ENCODE measurements at places on chromosomes 7 and 10. TPM values are rescaled to one million over a fixed set of nuclear protein-coding genes. Genes with fewer than 3 reads are reported as not detected.

NEUROD6 gene
- not detected for total RNA-seq

EN2 gene
- total RNA-seq, result 0.09 TPM

TUBB8 gene
- not detected for total RNA-seq

AGR2 gene
- not detected for total RNA-seq

FRMPD2 gene
- total RNA-seq, result not detected

FAM171A1 gene
- total RNA-seq, result 17.4 TPM

ITPRID1 gene
- total RNA-seq, result not detected

IL2RA gene
- total RNA-seq, result 9.9 TPM

- no peak for DNase-seq
These were observed 1.1 kb downstream of the BAZ1B start for GRCh38 chr7:73520673-73521635.

GRCh38 chr7:103150192-103150591 lies 1.3 kb upstream of the NAPEPLD start:
- DNase-seq, result no peak

DNA sequence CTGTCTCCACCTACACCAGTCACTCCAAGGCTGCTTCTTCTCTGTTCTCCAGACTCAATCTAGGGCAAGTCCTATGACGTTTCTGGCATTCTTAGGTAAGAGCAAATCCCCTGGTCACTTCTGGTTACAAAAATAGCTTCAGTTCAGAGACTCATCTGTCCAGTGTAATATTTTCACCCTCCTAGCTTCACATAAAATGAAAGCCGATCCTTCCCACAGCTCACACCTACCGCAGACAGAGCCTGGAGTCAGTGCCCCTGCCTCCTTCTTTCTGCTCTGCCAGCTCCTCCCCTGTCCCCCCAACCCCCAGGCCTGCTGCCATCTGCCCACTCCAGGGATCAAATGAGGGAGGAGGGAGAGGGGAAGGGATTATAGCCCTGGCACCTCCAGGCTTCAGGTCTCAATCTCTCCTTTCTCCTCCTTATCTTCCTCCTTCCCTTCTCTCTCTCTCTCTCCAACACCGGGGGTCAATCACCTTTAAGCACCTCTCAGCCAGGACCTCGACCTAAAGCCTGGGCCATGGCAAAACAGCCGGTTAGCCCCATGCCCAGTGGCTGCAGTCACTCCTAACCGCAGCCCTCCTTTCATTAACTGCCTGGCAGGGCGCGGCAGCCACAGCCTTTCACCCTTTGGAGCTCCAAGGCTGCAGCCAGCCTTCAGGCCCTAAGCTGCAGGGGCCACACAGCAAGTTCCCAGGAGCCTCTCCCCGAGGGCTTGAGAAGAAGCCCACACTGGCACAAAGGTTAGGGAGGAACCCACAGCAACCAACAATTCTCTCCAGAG lies 292.6 kb upstream of the MGMT start:
- DNase-seq, result no peak

- DNase-seq, result no peak
These were observed 111.5 kb upstream of the SVIL start for GRCh38 chr10:29746080-29746797.

DNA sequence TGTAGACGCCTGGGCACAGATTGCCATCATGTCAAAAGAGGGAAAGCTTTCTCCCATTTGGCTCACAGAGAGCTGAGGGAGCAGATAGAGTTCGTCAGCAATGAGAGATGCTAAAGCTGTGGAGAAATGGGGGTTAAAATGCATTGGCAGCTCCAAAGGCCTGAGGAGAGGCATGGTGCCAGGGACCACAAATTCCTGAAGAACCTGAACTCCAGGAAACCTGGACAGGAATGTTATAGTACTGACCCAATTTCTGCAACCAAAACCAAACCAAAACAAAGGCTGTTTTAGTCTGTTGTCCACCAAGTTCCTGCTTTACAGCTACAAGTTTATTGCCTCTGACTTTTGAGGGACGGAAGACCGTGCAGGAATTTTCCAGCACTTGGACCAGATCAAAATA lies 575.7 kb downstream of the REEP3 start:
- no peak for DNase-seq

DNA sequence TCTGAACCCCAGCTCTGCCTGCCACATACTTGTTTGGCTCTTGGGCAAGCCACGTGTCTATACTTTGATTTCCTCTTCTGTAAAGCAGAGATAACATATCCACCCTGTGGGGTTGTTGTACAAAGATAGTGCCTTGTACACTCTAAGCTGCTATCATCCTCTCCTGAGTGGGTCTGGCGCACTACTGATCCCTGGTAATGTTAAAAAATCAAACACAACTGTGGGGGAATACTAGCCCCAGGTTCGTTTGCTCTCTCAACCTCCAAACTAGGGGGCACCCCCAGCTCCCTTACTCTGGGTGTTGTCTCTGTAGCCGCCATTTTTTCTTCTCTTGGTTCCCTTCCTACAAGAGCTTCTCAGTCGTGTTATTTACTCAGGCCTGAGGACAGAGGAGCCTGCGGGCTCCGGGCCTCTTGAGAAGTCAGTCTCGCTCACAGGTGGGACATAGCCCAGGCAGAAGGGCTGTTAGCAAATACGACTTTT lies 1.0 kb downstream of the POLM start:
- no peak for DNase-seq

- DNase-seq, result no peak
These were observed 7.9 kb downstream of the KNDC1 start for GRCh38 chr10:133167693-133168616.

- DNase-seq, result no peak
These were observed 21.4 kb upstream of the CNPY1 start for GRCh38 chr7:155567646-155568332.

DNA sequence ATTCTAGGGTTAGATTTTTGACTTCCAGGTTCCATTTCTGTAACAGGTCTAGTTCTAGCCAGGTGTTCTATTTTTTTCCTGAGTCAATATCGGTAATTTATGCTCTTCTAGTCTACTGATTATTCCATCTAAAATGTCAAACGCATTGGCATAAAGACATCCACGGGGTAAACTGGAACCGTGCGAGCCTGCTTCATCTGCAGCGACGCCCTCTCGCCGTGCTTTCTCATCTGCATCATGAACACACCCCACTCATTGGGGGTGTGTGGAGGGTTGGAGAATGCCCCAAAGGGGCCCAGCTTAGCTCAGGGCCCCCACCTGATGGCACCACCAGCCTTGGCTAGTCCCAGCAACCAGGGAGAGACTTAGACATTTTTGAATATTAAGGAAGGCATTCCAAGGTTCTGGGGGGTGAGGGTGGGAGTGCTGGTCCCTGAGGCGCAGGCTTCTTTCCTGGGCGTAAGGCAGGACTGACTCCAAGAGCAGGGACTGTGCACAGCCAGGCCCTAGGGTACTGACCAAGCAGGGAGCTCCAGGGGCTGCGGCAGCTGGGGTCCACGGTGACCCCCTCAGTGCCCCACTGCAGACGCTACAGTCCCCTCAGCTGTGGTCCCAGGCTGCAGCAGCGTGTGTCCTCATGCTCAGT lies 12.9 kb upstream of the CRYGN start:
- DNase-seq, result no peak

- DNase-seq, result no peak
These were observed 59.4 kb upstream of the ZNF438 start for GRCh38 chr10:31090894-31091607.

DNA sequence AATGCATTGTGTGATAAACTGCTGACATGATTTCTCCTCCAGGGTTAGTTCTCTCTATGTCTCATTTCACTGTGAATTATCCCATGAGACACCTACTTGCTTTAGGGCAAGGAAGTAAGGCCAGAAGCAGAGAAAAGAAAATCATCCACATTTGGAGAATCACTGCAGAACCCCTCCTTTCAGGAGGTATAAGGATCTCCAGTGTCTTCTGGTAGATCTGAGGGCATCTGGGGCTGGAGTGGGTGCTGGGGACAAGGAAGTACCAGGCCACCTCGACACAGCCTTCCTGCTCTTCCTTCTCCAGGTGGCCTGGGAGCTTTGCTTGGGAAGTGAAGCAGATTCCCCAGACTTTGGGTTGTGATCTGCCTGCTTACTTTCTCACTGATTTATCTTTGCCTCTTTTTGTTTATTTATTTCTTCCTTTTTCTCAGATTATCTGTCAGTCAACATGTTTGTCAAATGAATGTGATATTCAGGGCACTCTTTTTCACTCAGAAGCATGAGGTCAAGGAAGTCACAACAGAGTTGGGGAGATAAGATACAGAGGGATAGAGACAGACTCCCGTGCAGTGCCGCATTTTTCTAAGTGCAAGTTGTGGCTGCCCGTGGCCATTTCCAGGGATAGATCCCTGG lies 12.4 kb upstream of the CAMK2G start:
- DNase-seq, result no peak

- no peak for DNase-seq
These were observed 11.8 kb downstream of the MET start for GRCh38 chr7:116683786-116684185.

DNA sequence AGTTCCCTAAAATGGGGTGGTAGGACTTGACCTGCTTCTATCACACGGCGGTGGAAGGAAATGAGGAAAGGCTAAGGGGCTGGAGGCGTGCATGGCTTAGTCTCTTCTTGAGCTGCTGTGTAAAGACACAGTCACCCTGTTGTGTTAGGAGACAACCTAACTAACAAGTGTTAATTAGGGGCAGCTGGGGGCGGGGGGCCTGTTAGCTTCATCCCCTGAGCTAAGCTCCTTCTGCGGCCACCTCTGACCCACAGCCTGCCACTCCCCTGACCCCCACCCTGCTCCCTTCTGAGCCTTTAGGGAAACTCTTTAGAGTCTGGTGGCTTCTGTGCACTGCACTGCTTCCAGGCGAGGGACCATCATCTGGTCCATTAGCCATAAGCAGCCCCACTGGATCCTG lies 28.0 kb downstream of the COL17A1 start:
- DNase-seq, result no peak

GRCh38 chr10:11138314-11139033 lies 120.8 kb downstream of the CELF2 start:
- DNase-seq, result no peak

- no peak for DNase-seq
These were observed 6.9 kb upstream of the WIPI2 start for GRCh38 chr7:5183155-5183554.

DNA sequence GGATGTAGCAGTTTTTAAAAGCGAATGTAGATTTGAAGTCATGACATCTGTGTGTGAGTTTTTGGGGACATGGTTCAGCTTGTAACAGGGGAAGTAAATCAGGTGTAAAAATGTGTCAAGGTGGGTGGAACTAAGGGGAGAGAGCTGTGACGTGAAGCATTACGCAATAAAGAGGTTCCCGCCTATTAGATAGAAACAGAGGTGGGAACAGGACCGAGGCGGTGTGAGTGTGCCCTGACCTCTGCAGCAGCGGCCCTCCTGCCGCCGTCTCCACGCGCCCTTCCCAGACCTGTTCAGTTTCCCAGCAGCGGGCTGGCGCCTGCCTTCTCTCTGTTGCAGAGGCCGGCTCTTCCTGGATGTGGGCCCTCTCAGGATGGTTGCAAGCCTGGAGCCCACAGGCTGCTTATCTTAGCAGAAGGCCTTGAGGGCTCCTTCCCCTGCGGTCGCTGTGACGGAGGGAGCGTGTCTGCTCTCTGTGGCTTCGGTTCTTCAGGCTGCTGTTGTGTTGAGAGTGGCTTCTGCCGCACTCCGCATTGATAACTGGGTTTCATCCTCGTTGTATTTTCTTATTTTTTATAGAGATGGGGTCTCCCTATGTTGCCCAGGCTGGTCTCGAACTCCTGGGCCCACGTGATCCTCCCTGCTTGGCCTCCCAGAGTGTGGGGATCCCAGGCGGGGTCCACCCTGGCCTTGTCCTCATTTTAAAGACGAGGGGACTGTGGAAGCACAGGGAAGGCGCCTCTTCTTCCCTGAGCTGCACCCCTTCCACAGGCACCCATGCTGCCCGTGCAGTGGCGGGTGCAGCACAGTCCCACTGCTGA lies 65.0 kb downstream of the DNAJB6 start:
- DNase-seq, result no peak

DNA sequence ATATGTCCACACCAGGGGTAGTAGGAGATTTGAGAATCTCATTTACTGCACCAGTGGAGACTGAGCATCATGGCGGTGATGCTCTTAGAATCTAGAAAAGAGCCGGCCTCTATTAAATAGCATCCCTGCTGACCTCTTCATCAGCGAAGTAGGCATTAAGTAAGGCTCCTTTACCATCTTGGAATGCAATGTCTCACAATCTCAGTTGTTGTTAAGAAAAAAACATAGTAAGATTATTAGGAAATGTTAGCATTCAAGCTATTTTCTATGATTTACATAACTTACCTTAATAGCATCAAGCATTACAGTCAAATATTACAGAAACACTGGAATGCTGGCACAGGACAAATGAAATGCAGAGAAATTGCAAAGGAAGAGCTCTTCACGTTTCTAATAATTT lies 54.5 kb downstream of the ORC5 start:
- no peak for DNase-seq

GRCh38 chr10:110898391-110898790 lies 20.6 kb downstream of the BBIP1 start:
- DNase-seq, result no peak

DNA sequence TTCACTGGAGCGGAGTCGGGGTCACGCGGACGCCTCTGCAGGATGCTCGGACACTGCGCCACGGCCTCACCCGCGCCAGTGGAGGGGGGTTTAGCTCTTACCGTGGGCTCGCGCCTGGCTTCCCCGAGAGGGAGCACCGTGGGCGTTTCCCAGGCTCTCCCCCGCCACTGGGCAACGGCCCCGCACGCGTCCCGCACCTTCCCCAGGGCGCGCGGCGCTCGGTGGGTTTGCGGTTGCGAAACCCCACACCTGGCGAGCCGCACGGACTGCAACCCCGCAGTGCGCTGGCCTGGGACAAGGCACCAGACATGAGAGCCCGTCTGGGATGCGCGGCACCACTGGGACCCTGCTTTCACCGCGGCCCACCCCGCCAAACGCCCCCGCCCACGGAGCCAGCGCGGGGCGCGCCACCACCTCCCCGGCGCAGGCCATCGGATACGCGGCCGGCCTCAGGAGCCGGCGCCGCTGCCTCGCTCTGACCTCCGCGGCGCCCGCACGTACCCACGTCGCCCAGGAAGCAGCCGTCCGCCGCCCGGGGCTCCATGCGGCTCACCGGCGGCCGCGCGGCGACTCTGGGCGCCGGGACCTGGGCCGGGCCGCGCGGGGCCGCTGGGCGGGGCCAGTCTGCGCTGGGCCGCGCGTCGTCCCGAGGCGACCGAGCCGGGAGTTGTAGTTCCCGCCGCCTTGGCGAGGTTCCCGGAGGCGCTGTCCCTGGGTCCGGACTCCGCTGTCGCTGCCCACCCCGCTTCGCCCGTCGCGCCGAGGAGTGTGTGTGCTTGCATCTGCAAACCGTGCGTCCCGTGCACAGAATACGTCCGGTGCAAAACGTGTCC lies at the start of gene ASB13:
Gene ASB13 (minus strand): TSS at position 588 of the 833 bp plus-strand sequence. CDS start 44 bp downstream, at position 544.
- no peak for DNase-seq

GRCh38 chr7:116122972-116123595 lies 87.3 kb upstream of the TES start:
- DNase-seq, result no peak

- DNase-seq, result no peak
These were observed 99.2 kb downstream of the SUGCT start for GRCh38 chr7:40234046-40234445.

- DNase-seq, result no peak
These were observed 152.1 kb downstream of the HIBADH start for GRCh38 chr7:27510541-27510940.

All from omental fat pad (tissue), 4 donors.